SIG-M5 (cell line): ENCODE measurements at places on chromosomes 7 and 10.

DNA sequence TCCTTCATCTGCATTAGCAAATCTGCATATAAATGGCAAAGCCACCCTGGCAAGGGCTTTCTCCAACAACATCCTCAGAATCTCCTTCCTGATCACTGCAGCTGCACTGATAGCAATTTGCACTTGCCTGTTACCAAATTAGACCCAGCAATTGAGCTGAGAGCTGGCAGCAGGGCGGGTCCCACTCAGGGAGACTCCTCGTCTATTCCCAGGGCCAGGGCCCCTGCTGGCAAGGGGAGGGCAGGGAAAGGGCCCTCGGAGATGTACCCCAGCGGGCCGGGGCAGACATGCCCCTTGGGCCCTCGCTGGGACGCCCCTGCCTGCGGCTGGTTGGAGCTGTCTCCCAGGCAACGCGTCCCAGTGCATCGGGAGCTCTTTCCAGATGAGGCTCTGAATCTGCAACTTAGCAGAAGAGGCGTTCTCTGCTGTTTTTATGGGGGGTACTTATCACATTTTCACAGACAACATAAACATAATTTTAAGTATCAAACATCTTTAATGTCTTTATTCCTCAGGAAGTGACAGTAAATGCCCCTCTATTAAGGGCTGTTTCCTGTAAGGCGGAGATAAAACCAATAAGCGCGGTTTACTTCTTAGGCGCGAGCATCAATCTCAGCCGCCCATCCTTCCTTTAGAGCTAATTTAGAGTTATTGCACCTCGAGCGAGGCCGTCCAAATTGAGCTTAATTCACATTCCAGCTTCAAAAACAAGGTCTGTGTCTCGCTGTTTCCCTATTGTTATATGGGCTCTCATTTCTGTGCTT, 249.0 kb upstream of the PPP2R2D start:
- DNase-seq = no peak

- no peak for DNase-seq
Observed at GRCh38 chr10:78028438-78029268, 662 bp downstream of the POLR3A start.

DNA sequence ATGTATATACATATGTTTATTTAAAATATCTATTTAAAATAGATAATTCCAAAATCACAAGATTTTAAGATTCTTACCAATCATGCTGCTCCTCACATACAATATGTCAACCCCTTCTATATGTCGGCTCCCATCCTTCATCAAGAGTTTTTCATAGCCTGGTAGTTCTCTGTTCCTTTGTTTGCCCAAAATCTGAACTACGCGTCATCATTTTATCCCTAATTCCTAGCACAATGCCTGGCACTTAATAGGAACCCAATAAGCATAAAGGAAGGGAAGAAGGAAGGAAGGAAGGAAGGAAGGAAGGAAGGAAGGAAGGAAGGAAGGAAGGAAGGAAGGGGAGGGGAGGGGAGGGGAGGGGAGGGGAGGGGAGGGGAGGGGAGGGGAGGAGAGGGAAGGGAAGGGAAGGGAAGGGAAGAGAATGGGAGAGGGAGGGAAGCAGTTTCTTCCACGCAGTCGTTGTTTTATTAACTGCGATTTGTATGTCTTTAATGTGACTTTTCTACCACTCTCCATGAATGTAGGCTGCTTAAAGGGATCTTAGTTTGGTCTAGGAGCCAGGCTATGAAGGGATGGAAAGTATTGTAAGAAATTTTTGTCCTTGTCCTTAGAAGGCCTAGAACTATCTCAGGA, 83.3 kb upstream of the PCGF5 start:
- no peak for DNase-seq

DNA sequence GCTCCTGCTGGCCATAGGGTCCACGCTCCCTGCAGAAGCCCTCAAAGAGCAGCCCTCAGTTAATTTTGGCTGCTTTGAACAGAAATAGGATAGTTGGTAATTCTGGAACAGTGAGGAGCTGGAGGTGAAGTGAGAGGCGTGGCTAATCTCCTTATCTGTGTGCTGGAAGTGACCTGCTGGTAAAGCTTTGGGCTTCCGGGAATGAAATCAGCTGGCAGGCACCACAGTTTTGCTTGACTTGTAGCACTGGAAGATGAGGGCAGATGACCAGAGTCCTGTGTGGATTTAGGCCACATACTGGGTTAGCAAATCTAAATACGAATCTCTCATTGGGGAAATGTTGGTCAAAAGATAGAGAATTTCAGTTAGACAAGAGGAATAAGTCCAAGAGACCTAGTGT, 10.2 kb downstream of the ATP6V0E2 start:
- no peak for DNase-seq

DNA sequence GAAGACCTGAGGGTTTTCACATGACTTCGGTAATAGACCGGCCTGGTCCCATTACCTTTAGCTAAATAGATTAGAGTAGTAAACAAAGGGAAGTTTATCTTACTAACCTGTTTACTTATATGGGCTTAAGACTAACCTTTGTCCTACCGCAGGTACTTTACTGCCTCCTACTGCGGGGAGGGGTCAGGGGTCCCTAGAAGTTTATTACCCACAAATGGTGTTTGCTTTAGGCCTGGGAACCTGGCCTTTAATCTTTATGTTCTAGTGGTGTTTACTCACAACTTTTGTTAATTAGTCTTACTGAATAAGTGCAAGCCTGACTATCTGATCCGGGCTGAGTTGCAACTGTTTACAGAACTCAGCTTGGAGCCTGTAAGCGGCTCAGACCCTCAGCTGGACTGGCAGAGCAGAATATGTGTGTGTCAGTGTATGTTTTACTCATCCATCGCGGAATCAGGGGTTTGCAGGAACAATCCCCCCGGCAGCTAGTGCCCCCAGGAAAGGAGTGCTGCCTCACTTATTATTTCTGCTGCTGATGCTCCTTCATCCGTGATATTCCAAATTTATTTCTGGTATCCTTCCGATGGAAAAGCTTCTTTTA, 578.9 kb upstream of the SEMA3D start:
- no peak for DNase-seq

DNA sequence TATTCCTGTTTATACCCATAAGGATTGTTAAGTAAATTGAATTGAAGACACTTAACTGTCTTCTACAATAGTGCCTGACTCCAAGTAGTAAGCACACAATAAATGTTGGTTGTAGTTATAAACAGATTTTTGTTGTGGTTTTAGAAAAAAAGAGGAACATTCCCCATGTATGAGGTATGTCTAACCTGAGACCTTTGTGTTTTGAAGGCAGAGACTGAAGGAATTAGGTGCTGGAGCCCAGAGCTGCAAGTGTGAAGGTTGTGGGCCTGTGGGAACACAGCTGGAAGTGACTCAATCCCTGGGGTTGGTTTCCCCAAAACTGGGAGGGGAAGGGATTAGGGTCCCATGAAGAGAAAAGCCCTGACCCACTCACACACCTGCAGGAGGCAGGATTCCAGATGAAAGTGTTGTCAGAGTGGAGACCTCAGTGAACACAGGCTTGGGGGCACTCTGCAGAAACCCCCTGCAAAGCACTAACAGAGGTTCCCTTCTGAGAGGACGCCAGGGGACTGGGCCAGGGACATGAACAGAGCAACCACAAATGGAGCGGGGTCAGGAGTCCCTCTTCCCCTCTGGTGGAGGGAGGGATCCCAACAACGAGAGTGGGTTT, 265.1 kb upstream of the KLF14 start:
- no peak for DNase-seq

DNA sequence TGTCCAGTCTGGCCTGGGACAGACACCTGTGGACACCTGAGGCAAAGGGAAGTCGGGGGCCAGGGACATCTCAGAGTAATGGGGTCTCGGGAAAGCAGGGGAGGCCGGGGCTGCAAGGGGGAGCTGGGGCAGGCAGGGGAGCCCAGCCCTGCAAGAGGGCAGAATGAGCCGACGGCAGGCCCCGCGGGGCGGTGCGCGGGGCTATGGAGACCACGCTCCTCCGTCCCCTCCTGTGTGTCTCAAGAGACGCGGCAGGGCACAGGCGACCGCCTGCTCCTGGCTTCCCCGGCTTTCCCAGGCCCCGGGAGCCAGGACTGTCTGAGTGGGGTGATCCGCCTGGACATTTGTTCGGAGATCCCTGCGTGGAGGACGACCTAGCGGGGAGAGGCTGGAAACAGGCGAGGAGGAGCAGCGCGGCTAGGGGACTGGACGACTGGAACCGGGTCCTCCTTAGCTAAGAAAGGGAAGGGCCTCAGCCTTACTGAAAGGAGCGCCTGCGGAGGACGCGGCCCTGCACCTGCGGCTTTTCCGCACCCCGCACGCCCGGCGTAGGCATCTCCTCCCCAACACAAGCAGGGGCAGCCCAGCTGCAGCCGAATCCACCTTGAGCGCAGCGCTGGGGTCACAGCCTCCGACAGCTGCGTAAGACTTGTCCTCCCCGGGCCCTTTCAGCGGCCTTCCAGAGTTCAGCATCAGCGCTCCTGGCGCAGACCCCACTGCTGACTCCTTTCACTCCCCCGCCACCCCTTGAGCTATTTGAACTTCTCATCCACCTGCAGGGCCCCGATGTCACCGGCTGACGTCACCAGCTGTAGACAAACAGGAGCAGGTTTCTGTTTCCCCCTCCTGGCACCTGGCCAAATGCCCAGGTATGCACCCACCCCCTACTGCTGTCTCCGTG, 176.4 kb downstream of the ZNF248 start:
- no peak for DNase-seq

- DNase-seq = no peak
Observed at GRCh38 chr7:139635526-139636302, 112.2 kb downstream of the CLEC2L start.

DNA sequence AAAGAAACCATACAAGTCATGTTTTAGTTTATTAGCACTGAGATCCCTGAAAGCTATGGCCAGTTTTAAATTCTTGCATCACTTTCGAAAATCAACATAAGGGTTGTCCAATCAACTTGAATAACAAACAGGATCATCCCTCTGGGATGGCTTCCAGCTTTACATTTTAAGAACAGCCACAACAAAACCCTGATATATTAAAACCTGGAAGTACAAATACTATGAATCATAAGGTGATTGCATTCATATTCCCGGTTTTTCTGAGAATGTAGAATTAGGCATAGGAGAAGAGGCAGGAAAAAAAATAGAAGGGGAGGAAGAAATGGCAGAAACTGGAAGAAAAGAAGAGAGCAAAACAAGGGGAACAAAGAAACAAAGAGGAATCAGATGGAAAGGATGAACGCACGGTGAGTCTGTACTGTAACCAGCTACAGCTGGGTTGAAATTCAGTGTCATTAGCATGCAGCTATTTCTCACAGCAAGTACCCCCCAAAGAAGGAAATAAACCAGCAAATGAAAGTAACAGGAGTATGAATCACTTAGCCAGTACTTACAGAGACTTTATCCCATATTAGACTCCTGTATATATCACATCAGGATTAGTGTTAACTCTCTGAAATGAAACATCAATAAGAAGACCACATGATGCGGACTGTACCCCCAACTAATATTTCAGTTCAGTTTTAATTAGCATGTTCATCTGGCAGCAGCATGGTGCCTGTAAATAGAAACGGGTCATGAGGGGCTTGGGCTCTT, 301.3 kb downstream of the RNLS start:
- no peak for DNase-seq

GRCh38 chr7:138527746-138528223, 67.7 kb downstream of the TRIM24 start:
- no peak for DNase-seq

GRCh38 chr7:157016352-157017041, 6.0 kb upstream of the MNX1 start:
- no peak for DNase-seq

GRCh38 chr10:8305876-8306652, 251.6 kb downstream of the GATA3 start:
- DNase-seq = no peak

DNA sequence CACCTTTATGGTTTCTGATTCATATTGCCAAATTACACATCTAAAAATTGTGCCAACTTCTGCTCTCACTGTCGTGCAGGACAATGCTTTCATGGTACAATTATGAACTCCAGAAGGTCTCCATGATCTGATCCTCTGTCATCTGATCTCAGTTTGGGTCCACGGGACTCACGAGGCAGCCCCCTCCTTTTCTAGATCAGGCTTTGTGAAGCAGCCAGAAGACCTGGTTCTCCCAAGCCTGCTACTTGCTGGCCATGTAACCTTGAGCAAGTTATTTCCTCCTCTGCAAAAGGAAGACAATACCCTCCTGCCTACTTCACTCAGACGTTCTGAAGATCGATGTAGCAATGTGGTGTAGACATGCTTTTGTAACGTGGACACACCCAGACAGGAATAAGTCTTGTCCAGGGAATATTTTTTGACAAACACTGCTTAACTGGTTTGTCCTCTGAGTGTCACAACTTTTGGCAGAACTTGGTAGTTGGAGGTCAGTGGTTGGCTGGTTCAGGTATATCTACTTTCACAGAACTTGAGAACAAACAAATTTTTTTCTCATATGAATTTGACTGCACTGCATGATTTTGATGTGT, 19.6 kb downstream of the CALML3 start:
- DNase-seq = no peak

- no peak for DNase-seq
Observed at GRCh38 chr7:14207138-14207537, 217.7 kb upstream of the ETV1 start.

DNA sequence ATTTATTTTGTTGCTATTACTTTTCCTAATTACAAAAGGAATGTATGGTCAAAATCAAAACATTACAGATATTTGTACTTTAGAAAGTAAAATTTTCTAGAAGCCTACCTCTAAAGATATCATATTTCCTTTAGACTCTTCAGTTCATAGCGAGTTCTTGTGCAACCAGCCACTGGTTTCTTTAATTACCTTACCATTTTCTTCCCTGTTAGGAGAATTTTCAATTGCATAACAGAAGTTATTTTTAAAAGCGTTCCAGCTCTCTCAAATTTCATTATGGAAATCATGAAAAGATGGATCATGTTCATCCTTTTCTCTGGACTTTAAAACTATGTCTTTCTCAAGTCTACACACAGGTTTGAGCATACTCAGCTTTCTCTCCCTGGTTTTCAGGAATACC, 5.0 kb upstream of the TRUB1 start:
- DNase-seq = no peak

- no peak for DNase-seq
Observed at GRCh38 chr10:61404751-61405150, 48.4 kb downstream of the TMEM26 start.

- DNase-seq = no peak
Observed at GRCh38 chr10:82660205-82660604, 785.2 kb downstream of the NRG3 start.

DNA sequence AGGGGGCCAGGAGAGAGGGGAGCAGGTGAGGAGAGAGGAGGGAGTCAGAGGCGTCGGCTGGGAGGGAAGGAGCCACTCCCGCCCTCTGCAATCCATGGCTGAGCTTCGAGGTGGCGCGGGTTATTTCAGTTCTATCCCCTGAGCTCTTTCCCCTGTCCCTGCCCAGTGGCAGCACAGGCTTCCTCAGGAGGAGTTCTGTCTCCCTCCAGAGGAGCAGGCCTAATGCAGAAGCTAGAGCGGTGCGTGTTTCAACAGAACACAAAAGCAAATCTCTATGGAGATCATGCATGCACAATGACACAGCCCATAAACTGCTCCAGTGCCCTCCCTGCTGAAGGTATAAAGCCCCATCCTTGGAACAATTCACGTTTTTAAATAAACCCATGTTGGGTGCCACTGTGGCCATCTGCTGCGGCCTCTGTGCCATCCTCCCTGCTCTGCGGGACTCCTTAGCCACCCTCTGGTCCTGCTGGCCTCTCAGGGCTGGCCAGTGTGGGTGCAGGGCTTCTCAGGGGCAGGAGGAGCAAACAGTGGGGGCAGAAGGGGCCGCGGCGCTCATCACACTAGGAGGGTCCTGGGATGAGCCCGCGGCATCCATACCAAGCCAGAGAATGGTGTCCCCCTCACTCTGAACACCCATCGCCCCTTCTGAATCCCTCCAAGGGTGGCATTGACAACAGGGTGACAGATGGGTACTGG, 192.6 kb upstream of the LYZL2 start:
- DNase-seq = no peak

GRCh38 chr10:112168733-112169132, 14.8 kb downstream of the GPAM start:
- DNase-seq = no peak

- DNase-seq = no peak
Observed at GRCh38 chr7:86485827-86486226, 157.9 kb upstream of the GRM3 start.
